ENCODE measurements at places on chromosomes 6 and 20. TPM values are rescaled to one million over a fixed set of nuclear protein-coding genes. Genes with fewer than 3 reads are reported as not detected.

DNA sequence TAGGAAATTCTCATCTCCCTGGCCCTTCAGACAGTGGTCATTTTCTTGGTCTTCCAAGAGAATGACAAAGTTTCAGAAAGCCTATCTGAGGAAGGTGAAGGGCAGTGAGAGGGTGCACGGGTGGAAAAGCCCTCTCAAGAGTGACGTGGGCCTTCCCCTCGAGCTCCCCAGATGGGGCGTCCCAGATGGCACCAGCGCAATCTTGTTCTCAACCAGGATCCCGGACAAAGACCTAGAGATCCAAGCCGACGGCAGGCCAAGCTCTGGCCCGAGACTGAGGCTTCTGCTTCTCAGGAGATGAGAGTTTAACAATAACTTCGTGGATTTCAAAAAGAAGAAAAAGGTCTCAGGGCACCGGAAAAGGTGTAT is 797 bp upstream of the ZNF133 start:
- DNase-seq = no peak

GRCh38 chr6:147023581-147023980 is 180.6 kb upstream of the STXBP5 start:
- no peak for DNase-seq

- DNase-seq = no peak
Measured at GRCh38 chr20:37327748-37328147, 18.2 kb upstream of the SRC start.

DNA sequence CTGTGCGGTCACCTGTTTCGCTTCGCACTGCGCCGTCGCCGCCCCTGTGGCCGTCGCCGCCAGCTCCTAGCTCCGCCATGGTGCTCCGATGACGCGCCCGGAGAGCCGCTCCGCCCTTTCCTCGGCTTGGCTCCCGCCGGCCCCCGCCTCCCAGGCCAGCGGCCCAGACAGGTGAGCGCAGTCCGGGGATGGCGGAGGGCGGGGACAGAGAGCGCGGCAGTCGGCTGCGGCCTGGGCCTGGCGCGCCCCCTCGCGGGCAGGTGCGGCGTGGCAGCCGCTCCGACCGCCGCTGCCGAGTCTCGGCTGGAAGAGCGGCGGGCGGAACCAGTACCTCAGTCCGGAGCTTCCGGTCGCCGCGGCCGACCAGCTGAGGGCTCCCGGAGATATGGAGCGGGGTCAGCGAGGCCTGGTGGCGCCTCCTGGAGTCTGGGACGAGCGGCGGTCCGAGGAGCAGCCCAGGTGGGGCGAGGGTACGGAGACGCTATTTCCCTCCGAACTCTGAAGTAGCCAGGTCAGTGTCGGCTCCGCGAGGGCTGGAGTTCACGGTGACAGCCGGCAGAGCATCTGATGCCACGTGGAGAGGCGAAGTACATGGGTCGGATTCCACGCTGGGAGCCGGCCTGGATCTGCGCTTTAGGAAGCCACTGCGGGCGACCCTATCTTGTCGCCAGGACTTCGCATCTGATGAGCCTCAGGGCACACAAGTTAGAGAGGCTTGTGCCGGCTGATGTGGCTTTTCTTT is at the start of gene MAP7:
TSS of gene MAP7 (minus strand) at position 93 of the 742 bp plus-strand sequence. CDS start at position 79, 14 bp downstream.
- DNase-seq = peak; percentile 68

GRCh38 chr6:47256361-47256760 is 53.3 kb downstream of the TNFRSF21 start:
- DNase-seq = no peak

GRCh38 chr6:85464722-85465150 is 14.9 kb downstream of the NT5E start:
- DNase-seq = peak; percentile 76

DNA sequence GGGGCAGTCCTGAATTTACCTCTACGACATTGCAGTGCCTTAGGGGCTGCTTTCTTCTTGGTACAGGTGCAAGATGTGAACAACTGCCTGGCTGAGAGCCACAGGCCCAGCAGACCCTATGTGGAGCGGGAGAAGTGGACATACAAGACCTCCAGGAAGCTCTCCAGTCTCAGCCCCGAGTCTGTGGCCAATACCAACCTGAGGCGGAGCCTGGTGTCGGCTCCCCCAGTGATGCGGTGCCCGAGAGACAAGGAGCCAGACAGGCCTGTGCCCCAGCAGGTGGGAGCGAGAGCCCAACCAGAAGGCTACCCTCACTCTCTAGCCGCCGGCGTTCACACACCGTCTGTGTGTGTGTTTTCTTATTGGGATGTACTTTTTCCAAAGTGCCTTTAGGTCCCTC is 59.6 kb downstream of the EFCAB8 start:
- no peak for DNase-seq

GRCh38 chr20:37649017-37649416 is 44.8 kb upstream of the CTNNBL1 start:
- no peak for DNase-seq

DNA sequence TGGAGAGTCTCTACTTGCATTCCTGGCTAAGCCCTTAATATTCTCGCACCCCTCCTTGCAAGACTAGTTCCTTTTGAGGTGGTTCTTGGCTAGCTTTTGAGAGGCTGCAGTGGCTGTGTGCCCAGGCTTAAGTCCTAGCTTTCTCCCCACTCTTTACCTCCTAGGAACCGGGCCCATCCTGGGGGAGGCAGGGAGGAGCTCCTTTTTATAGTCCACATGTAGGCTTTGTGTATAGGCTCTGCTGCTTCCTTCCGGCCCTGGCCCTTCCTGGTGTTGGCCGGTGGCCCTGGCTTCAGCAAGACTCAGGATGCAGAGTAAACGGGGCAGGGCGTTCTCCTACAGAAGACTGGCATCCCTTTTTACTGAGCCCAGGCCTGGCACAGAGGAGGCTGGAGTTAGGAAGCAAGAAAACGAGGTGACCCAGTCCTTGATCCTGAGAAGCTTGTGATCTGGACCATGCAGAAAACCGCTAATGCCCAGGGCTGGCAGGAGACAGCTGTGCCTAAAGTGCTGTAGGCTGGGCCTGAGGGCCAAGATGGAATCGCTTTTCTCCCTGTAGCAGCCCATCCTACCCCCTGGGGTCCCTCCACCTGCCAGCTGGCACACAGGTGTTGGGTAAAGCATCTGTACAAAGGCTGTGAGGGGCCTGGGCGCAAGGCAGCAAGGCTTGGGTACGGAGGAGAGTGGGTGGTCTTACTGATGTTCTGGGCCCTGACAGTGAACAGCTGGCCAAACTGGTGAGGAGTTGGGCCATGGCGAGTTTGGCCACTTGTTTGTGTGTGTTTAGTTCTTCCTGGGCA is 8.7 kb downstream of the PLCG1 start:
- DNase-seq = no peak

- no peak for DNase-seq
Measured at GRCh38 chr20:56631990-56632327, 2.9 kb downstream of the TFAP2C start.

DNA sequence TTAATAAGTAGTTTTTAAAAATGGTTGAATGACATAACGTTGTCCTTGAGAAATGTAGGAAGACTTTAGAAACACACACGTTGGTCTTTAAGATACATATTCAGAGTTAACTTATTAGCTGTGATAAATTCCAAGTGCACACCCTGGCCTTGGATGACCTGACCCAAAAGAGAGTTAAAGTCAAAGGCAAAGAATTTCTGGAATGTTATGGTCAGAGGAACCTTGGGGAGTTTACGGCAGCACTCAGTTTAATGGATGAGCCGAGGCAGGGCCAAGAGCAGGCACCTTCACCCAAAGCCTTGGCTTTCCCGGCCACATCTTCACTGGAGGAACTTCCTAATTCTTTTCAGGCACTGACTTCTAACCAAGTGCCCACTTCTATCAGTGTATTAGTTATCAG is 200.5 kb downstream of the SMOC2 start:
- no peak for DNase-seq

DNA sequence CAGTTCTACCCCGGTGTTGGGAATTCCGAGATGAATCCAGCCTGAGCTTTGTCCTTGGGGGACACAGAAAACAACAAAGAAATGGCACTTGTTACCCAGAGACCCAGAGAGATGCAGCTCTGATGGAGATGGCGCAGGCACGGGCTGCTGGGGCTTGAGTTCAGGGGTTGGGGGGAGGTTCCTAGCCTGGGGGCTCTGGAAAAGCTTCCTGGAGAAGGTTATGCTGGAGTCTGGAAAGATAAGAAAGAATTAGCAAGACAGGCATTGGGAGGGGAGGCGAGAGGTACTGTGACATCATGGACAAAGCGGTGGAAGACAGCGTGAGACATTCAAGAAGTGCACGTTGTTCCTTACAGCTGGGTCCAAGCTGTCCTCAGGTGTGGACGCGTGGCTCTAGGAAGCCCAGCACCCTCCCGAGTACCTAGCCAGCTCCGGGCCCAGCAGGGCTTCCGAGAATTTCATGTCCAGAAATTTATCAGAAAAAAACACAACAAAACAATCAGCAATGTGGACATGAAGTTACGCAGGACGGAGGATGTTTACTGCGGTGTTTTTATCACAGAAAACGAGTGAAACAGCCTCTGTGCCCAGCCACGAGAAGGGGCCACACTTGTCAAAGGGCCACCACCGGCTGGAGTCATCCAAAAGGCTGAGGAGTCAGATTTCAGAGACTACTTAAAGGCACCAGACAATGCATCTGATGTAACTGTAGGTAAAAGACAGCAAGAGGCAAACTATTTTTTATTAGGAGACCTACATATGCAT is 39.5 kb downstream of the C20orf203 start:
- DNase-seq = no peak

DNA sequence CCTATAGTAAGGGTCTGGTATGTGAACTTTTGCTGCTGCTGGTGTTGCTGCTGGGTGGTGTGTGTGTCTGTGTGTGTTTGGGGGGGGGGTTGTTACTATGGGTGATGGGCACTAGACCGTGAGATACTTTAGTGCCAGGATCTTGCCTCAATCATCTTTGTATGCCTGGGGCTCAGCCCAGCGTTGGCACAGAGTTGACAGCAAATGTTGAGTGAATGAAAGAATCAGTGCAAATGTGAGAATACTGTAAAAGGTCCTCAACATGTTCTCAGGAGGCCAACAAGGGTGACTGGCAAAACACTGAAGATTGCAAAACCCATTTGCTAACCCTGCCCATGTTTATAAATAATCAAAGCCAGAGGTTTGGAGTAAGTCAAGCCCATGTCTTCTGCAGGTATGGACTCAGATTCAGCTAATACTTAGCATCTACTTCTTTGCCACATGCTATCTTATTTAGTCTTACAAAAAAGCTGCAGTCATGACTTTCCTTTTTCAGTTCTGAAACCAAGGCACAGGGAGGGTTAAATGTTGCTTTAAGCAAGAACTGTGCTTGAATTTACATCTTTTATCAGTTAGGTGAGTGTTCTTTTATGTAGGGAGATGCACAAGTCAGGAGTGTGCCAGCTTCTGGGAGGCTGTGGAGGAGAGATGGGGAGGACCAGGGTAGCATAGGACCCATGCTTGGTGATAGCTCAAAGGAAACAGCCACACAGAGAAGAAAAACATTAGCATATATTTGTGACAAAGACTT is 125.3 kb upstream of the SPACA1 start:
- no peak for DNase-seq

- DNase-seq = no peak
Measured at GRCh38 chr20:51058017-51058416, 35.1 kb upstream of the KCNG1 start.

GRCh38 chr6:38776515-38776914 is 61.4 kb downstream of the DNAH8 start:
- no peak for DNase-seq

DNA sequence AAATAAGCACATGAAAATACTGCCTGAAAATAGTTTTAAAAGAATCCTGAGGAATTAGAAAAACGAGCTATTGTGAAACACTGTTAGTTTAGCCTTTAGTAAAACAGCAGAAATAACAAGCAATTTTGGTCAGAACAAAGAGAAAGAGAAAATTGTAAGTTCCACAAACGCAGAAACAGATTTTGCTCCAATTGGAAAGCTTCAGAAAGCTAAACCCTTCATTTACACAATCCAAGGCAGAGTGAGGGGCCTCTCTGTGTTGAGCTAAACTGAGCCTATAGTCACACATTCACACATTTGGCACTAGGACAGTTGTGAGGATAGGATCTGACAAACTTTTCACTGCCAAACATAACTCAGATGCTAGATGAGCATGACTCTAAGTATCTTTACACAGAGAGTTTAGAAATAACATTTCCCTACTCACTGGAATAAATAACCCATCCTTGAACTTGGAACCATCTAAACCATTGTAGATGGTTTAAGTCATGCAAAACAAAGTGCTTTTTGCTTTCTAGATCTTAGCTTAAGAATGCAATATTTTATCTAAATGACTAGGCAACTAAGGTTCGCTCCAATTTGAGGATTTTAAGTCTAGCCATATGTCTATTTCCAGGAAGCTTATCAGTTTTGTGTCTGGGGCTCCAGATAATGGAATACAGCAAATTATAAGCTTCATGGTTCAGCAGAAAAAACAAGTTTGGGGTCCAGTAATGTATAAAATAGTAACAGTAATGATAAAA is 122.6 kb downstream of the SGK1 start:
- no peak for DNase-seq

DNA sequence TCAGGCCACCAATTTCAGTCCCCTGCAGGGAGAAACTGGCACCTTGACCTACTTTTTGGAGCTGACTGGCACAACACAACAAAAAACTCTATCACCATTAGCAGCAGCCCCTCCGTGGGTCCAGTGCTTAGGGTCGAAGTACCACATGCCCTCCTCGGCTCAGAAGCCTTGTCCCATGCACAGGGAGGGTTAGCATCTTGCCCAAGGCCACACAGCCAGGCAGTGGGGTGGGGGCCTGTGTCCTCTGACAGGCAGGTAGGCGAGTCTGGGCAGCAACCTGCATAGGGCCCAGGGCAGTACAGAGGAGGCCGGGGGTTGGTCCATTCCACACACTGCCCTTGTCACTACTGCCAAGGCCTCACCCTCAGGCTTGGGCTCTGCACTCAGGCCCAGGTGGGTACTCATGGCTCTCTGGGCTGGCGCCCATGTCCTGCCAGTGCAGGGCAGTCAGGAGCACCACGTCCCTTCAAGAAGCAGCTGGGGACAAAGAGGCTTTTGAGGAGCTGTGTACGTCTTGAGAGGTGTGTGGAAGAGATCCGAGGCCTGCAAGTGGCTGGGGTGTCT is 53.6 kb downstream of the PYGB start:
- no peak for DNase-seq

GRCh38 chr6:144741659-144742058 is 456.5 kb downstream of the UTRN start:
- DNase-seq = no peak

GRCh38 chr20:58267389-58268215 is 39.1 kb upstream of the ANKRD60 start:
- DNase-seq = no peak

DNA sequence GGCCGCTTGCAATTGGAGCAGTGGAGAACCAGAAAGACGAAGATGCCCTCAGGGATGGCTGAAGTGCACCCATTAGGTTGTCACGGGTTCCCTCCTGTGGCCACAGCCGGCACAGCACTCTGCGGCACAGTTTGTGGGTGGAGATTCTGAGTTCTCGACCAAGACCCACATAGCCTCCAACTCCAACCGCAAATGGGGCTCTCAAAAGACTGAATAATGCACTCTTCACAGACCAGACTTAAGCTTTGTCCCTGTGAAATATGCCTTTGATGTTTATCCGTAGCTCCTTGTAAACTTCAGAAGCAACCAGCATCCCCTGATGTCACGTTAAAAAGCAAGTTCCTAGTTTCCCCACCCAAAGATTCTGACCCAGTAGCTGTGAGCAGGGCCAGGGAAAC is 934 bp upstream of the CST9 start:
- DNase-seq = peak; percentile 73

- no peak for DNase-seq
Measured at GRCh38 chr6:21166754-21167153, 426.8 kb upstream of the SOX4 start.

GATA5 gene
- not detected for total RNA-seq

ADTRP gene
- 75.2 TPM for total RNA-seq

MCCD1 gene
- not detected for total RNA-seq

KIF3B gene
- total RNA-seq = 37.8 TPM

UBE2C gene
- total RNA-seq = 371 TPM

NSFL1C gene
- total RNA-seq = 70.1 TPM

ZDHHC14 gene
- 3.7 TPM for total RNA-seq

All from activated naive CD4-positive, alpha-beta T cell treated with anti-CD3 and anti-CD28 coated beads, Interleukin-2, amount 50 U/mL, for 72 hours (primary cell).